HS-27A (cell line): ENCODE measurements at places on chromosomes 16 and 17.

DNA sequence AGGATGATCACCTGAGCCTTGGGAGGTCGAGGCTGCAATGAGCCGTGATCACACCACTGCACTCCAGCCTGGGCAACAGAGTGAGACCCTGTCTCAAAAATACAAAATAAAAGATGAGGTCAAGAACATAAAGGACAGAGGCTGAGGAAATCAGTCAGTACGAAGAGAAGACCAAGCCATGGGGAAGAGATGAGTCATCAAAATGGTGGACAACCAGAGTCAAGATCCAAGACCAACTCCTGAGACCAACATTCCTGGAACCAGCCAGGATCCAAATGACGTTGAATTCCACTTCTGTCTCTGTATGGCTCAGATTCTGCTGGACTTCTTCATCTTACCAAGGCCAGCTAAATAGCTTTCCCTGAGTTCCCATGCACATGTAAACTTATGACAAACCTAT lies 44.8 kb upstream of the NOG start:
- no peak for DNase-seq

GRCh38 chr17:47628014-47628566 lies 21.6 kb upstream of the KPNB1 start:
- DNase-seq: no peak

DNA sequence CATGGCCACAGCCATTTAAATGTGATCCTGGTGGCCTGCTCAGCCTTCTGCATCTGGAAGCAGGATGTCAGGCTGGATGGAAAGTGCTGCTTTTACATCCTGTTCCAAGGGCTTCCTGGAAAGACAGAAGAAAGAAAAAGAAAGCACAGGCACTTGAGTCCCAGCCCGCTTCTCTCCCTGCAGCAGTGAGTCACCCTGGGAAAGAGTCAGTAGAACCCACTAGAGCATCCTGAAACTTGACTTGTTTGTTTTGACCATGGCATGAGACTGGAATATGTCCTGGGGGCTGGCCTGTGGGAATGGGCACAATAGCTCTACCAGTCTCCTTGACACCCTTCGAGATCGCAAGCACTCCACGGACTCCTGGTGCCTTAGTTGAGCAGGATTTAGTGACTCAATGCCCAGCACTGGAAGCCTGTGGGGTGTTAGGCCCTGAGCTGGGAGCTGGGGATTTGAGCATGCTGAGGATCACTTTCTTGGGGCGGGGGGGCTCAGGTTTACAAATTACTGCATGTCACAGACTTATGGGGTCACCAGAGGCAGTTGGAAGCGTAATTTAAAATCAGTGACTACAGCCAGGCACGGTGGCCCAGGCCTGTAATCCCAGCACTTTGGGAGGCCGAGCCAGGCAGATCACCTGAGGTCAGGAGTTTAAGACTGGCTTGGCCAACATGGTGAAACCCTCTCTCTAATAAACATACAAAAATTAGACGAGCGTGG lies 22.1 kb upstream of the GNA13 start:
- no peak for DNase-seq

DNA sequence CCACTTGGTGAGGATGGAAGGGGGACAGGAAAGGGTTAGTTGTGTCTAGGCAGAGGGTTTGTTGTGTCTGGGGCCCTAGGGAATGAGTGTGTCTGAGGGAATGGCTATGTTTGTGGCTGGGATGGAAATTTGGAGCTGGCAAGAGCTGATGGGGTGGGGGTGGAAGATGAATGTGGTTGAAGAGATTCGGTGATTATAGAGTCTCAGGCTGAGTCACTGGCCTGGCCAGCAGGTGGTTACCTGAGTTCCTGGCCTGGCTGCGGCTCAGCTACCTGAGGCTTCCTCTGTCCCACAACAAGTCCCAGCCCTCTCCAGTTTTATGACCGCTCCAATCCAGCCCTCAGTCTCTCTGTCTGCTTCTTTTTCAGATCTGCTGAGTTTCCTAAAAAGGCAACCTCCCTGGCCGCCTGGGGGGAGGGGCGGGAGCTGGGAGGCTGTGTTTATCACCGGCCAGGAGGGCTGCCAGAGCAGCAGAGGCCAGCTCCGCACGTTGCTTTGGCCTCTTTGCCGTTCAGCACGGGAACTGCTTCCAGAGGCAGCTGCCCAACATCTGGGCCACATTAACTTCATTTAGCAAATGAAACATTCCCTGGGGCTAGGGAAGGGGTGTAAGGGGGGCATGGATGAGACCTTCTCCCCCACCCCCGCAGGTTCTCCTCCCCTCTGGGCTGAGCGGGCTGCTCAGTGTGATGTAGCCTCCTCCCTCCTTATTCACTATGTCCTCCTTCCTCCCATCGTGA lies 21.8 kb downstream of the ITGB3 start:
- DNase-seq: no peak

DNA sequence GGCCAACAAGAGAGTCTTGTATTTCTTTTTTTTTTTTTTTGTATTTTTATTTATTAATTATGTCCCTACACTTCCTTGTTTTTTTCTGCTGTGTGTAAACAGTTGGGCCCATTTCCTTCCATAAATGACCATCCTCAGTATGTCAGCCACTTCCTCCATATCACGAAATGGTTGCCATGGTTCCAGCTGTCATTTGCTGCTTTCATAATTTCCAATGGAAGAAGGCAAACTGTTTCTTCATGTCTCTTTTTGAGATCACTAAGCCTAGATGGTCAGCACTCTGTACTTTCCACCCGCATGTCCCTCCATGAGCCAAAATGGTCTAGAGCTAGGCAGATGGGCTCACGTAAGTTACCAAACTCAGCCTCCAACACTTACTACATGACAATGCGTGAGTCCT lies 133.5 kb upstream of the FOXF1 start:
- DNase-seq: no peak

- no peak for DNase-seq
These were observed 70.3 kb downstream of the CMC2 start for GRCh38 chr16:80936410-80936809.

DNA sequence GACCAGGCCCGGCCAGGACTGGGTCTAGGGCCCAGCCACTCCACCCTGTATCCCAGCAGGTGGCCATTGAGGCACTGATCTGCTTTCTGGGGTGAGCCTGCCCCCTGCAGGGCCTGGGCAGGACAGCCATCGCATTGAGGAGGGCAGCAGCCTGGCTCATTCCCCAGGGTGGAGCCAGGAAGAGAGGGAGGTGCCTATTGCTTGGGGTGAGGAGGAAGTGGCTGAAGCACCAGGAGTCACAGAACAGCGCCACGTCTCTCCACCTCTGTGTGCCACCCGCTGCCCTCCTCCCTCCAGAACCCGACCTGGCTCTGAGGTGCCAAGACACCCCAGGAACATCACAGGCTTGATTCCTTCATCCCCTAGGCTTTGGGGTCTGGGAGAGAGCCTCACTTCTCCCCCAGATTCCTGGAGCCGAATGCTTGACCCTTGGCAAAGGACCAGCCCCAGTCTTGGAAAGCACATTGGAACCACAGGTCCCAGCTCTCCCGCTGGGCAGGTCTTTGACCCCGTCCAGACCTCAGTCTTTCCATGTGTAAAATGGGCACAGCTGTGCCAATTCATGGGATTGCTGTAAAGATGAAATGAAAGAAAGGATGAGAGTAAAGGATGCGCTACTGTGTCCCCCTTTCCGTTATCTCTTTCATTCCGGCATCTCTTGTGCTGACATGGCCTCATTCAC lies 7.2 kb upstream of the KRT36 start:
- peak; percentile 56 for DNase-seq

DNA sequence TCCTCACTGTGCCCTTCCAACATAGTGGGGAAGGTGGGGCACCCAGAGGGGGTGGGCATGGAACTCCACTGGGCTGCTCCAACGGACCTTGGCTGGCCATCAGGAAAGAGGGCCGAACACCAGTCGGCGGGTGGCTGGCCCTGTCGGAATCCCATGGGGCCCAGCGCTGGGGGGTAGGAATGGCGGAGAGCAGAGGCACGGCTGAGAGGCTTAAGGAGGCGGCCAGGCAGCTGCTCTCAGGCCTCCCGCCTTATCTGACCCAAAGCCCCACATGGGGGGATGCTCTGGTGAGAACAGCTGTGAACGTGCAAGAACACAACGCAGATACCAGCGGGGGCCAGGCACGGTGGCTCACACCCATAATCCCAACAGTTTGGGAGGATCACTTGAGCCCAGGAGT lies 4.4 kb upstream of the MYO1C start:
- DNase-seq: no peak

GRCh38 chr17:50147841-50148225 lies 2.6 kb downstream of the PPP1R9B start:
- DNase-seq: no peak

DNA sequence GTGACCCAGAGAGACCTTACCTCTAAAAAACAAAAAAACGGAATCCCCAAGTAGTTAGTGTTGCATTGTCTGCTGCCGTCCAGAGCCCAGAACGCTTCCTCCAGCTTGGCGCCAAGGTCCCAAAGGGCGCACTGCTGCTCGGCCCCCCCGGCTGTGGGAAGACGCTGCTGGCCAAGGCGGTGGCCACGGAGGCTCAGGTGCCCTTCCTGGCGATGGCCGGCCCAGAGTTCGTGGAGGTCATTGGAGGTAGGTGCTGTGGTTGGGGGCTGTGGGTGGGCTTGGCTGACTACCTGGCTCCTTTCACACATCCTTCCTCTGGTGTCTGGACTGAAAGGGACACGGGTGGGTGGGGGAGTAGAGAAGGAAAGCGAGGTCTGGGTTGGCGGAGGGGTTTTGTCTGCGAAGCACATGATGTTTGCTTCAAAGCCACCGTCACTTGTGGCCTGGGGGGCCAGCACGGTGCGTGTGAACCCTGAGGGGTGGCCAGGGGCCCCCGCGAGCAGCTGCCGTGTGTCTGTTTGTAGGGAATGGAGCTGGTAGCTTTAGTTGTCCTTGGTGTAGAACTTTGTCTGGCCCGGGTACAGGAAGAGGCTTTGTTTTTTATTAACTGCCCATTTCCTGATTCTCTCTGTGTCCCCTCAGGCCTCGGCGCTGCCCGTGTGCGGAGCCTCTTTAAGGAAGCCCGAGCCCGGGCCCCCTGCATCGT lies 23.8 kb downstream of the SPG7 start:
- DNase-seq: no peak
